ENCODE measurements at places on chromosomes 1 and 21.

GRCh38 chr1:17822741-17823426 lies 67.8 kb downstream of the ACTL8 start:
- no peak for DNase-seq

- DNase-seq, result no peak
Measured at GRCh38 chr21:33033961-33034413, 8.3 kb downstream of the OLIG2 start.

- peak; percentile 16 for DNase-seq
Measured at GRCh38 chr1:237270353-237270752, 228.4 kb downstream of the RYR2 start.

GRCh38 chr1:229410370-229410691 lies 23.6 kb downstream of the ACTA1 start:
- no peak for DNase-seq

DNA sequence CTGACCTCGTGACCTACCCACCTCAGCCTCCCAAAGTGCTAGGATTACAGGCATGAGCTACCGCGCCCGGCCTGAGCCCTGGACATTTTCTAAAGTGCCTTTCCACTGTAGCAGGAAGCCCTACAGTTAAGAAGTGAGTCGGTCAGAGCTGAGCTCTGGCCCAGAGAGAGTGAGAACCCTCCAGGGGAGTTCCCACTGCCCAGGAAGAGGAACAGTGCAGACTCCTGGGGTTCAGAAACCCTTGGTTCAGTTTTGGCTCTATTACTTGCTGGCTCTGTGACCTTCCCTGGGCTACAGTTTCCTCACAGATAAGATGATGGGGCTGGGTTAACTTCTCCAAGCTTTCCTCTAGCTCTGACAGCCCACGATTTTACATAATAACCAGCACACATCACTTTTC lies 20.9 kb downstream of the SLC9A1 start:
- DNase-seq, result no peak

DNA sequence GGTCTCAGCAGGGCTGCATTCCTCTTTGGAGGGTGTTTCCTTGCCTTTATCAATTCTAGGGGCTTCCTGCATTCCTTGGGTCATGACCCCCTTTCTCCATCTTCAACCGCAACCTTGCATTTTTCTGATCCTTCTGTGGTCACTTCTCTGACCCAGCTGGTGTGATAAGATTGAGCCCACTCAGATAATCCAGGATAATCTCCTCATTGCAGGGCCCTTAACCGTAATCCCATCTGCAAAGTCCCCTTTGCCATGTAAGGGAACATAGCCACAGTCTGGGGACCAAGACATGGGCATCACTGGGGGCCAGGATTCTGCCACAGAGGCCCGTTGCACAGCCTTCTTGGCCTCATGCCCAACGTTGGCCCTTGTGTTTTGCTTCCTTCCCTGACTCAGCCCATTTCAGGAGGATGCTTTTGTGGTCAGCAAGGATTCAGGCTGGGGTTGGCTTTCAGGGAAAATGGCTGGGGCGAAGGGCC lies 35.0 kb upstream of the IL19 start:
- no peak for DNase-seq

DNA sequence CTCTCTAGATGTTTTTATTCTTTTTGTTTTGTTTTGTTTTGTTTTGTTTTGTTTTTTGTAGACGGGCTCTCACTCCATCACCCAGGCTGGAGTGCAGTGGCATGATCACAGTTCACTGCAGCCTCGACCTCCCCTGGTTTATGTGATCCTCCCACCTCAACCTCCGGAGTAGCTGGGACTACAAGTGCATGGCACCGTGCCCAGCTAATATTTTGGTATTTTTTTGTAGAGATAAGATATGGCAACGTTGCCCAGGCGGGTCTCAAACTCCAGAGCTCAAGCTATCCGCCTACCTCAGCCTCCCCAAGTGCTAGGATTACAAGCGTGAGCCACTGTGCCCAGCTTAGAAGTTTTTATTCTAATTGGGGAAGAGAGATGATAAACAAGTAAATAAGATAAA lies 13.3 kb upstream of the TP53BP2 start:
- no peak for DNase-seq

DNA sequence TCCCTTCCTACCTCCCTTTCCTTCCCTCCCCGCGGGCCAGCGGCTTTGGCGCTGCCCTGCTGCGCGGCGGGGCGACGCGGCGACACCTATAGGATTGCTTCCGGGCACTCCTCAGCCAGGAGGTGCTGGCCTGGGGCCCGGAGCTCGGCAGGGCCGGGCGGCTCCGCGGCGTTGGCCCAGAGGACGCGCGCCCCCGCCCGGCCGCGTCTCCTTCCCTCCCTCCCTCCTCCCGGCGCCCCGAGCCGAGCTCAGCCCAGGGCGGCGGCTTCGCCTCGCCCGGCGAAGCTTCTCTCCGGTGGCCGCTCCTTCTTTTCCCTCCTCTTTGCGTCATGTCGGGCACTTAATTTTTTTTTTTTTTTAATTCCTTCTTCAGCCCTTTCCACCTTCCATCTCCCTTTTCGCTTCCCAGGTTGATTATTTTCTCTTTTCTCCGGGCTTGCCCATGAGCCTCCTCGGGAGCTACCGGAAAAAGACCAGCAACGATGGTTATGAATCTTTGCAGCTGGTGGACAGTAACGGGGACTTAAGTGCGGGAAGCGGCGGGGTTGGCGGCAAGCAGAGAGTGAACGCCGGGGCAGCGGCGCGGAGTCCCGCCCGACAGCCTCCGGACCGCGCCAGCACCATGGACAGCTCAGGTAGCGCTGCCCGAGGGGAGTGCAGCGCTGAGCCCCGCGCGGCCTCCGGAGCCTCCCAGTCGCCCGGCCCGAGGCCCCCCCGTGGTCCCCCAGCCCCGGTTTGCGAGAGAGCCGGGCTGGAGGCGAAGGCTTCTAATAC lies at the start of gene DNAJC6:
Gene DNAJC6 (plus strand): TSS at position 240 of the 774 bp plus-strand sequence. CDS start 203 bp downstream, at position 443.
- peak; percentile 92 for DNase-seq

GRCh38 chr1:206772243-206772937 lies at the start of gene IL10:
Gene IL10 (minus strand): TSS chr1:206772494. CDS start chr1:206772435, 59 bp downstream.
- DNase-seq, result no peak

- DNase-seq, result no peak
Measured at GRCh38 chr21:38379147-38379546, 119.1 kb downstream of the ERG start.

DNA sequence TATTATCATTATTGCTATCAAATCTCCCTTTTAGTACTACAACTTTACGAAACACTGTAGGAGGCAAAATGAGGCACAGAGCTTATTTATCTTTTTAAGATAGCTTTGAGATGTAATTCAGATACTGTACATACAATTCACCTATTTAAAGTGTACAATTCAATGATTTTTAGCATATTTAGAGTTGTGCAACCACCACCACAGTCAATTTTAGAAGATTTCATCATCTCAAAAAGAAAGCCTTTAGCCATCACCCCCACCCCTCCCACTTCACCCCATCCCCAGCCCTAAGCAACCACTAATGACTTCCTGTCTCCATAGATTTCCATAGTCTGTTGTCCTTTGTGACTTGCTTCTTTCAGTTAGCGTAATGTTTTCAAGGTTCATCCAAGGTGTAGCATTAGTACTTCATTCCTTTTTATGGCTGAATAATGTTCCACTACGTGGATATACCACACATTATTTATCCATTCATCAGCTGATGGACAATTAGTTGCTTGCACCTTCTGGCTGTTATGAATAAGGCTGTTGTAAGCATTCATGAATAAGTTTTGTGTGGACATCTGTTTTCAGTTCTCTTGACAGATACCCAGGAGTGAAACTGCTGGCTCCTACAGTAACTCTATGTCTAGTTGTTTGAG lies 9.4 kb upstream of the CAPN9 start:
- no peak for DNase-seq

DNA sequence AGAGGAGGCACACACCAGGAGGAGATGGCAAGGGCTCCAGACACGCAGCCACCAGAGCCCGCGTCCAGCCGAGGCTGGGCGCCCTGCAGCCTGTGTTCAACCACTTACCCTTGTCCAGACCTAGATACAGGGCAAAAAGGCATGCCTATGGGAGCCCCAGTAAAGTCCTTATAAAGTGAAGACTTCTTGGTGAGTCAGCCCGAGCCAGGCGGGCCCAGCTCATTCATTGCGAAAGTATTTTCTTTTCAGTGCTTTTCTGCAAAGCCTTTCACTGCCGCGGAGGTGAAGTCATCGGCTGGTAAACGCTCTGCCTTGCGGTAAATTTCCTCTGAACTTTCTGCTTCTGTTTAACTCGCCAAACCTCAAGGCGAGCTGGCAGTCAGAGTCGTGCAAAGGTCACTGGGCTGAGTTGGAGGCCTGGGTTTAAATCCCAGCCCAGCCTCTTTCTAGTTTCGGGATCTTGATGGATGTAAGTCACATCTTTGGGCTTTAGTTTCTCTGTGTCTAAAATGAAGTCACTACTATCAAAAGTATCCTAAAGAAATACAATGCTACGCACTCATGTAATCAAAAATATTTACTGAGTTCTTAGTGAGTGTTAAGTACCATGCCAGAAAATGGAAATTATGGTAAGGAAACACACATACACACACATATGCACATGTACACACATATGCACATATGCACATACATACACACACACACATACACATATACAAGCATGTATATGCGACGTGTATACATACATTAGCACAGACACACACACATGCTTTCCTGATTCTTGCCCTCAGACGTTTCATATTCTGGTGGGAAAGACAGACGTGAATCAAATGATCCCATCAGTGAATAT lies 54.7 kb upstream of the IFFO2 start:
- DNase-seq, result peak; percentile 92

- DNase-seq, result no peak
Measured at GRCh38 chr21:33168886-33169285, 60.9 kb upstream of the IFNAR2 start.

DNA sequence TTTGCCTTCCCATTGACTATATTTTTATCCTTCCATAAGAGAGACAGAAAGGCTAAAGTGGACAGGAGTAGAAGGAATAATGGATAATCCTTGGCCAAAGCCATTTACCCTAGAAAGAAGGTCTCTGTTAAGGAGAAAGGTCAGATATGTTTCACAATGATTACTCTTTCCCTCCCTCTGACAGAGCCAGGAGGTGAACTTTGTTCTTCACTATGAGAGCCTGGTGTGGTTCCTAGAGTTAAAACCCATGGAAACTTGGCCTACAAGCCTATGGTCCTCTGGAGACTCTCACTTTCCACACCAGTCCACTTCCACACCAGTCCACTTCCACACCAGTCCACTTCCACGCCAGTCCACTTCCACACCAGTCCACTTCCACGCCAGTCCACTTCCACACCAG lies 479.9 kb upstream of the ZP4 start:
- no peak for DNase-seq

- no peak for DNase-seq
Measured at GRCh38 chr1:16719571-16720350, 20.6 kb upstream of the RNU1-4 start.

DNA sequence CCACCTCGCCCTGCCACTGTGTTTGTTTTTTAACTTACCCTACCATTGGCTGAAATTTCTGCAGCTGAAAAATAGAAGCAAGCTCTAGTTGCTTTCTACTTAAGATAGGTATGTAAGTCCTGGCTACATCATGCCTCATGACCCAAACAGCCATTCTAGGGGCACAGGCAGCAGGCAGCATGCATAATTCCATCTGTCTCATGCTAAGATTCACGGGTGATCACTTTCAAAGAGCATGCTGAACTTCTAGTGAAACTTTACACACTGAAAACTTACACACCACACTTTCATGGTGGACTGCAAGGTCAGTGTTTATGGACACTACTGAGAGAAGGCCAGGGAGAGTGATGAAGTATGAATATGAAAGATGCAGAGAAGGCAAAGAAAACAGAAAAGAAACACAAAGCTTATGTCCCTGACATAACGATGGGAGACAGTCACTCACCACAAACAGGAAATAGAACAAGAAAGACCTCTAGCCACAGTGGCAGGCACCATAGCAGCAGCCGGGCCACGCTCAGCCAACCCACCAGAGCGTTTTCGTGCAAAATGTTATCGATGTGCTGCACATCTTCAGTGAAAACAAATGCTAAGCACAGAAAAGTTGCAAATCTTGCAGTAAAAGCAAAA lies 102.3 kb upstream of the TIAM1 start:
- no peak for DNase-seq

DNA sequence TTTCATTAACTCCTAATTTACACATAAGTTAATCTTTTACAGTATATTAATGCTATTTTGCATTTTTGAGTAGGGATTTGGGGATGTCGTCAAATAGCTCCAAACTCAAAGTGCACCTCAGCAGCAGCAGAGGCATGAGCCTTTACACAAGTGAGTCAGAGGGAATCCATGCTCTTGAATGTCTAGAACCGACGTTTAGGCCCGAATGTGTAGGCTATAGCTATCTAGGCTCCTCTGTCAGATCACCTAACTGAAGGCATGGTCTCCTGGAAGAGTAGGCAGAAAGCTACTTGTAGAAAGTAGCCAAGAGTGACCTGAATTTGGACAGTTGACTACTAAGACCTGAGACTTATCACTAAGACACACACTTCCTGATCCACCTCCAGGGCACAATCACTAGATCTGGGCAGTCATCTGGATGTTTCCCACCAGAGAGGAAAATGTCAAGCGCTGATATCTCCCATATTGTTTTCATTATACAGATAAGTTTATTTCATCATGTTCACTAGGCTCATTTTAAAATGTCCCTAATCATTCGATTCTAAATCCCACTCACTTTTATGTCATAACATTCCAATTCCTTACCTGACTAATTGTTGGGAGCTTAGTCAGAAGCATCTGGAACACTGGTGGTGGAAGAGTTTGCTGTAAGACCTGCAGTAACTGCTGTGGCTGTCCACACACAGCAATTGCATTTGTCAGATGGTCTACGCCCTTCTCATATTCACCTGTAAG lies 15.3 kb downstream of the TOMM20 start:
- no peak for DNase-seq

GRCh38 chr1:228224198-228225164 lies 16.6 kb downstream of the OBSCN start:
- no peak for DNase-seq

DNA sequence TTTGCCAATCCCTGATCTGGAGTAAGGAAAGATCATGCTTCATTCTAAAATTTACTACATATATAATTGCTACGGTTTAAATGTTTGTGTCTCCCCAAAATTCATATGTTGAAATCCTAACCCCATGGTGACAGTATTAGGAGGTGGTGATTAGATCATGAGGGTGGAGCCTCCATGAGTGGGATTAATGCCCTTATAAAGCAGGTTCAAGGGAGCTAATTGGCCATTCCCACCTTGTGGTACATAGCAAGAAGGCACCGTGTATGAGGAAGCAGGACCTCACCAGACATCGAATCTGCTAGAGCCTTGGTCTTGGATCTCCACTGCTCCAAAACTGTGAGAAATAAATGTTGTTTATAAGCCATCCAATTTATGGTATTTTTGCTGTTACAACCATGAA lies 55.5 kb downstream of the GADD45A start:
- no peak for DNase-seq

DNA sequence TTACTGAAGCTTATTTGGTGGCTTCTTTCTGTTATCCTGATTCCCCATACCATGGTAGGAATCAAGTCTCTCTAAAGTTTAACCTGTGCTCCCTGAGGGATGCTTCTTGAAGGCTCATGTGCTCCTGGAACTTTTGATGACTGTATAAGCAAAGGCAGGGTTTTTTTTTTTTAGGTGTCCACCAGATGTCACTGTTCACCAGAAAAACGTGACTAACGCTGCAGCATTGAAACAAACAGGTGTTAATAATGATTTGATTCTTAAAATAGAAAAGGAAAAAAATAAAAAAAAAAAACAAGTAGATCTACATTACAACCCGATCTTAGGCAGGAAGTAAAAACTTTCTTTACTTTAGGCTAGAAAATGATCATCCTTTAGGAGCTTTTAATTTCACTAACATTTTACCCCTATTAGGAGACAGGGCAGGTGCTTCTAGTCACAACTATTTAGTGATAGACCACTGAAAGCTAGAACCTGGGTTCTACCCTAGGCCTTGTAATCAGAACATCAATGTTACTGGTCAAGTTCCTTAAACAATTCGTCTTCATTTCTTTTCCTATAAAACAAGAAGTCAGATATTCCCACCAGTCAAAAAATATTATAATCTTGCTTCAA lies 223.0 kb downstream of the PLA2G4A start:
- peak; percentile 49 for DNase-seq
